ENCODE measurements at places on chromosomes 5 and 9.

DNA sequence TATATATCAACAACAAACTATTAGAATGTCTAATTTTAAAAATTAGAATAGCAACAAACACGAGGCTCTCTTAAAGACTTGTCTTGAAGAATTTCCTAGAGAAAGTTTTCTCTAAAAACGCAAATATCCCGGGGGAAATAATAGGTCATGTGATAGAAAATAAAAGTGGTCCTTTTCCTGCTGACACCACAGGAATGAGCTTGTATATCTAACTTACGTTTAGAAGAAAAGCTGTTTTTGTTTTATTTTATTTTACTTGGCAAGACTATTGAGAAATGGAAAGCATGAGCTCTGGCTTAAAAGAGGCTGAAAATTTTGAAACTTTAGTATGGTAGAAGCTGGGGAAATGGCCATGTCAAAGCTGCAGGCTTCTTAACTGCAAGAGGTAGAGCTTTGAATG lies 465.0 kb downstream of the AGTPBP1 start:
- no peak for DNase-seq

- no peak for DNase-seq
These were observed at the start of gene GPR151 for GRCh38 chr5:146516151-146516475. Gene GPR151, minus strand, starts transcription at chr5:146516190. Its CDS starts 77 bp downstream, at chr5:146516113.

DNA sequence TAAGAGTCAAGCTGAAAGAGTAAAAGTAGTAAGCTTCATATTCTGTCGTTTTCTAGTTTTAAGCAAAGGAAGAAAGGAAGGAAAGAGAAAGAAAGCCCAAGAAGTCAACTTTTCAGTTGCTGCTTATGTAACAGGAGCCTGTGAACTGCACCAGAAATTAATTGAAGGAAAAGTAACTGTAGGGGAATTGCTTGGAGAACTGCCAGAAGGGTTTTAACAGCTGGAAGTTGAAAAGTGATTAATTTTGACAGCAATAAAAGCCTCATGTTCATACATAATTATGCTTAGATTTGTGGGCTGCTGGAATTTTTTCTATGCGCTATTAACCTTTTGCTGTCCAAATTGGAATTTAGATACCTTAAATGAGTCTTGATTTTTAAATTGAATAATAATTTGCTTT lies 255.7 kb downstream of the ENC1 start:
- no peak for DNase-seq

- no peak for DNase-seq
These were observed 150.3 kb downstream of the AUH start for GRCh38 chr9:91211414-91211813.

DNA sequence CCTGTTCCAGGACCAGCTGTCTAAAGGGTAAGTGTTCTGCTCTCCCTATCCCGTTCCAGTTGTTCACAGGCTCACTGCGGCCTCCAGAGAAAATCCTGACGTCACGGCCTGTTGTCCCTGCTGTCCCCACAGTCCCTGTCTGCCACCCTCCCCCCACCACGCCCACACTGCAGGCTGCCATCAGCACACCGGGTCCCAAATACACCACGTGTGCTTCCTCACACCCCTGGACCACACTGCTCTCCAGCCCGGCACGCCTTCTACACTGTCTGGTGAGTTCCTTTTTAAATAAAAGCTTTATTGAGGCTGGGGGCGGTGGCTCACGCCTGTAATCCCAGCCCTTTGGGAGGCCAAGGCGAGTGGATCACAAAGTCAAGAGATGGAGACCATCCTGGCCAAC lies 88.3 kb upstream of the RUFY1 start:
- no peak for DNase-seq

DNA sequence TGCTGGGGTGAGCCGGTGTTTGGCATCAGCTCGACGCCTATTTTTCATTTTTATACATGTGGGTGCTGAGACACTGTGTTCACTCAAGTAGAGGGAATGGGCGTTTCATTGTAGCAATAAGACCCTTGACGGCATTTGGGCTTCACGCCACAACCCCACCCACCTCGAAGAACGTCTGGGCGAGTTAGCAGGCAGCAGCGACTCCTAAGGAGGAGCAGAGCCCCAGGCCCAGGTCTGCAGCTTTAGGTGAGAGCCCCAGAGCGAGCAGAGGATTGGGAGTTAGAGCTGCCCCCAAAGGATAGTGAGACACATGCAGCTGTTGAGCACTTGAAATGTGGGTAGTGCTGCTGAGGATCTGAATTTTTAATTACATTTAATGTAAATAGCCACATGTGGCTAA lies 1.6 kb upstream of the ZFP62 start:
- no peak for DNase-seq

- DNase-seq, result peak; percentile 24
These were observed 1.4 kb downstream of the ZFR start for GRCh38 chr5:32443145-32443540.

- no peak for DNase-seq
These were observed 86.0 kb downstream of the PAX5 start for GRCh38 chr9:36948051-36948450.

DNA sequence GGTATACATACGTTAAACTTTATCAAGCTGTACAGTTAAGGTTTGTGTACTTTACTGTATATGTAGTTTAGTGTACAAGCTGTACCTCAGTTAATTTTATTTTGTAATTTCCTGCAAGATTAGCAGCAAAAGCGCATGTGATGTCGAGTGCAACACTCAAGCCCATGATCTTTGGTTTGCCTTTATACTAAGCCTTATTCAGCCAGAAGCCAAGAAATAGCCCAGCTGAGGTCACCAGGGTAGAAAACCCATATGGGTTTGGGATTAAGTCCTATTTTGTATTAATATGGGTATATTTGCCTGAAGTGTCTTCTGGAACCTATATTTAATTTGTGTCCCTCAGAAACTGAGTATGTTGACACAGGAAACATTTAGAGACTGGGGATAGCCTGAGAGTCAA lies 59.3 kb downstream of the ZFAND5 start:
- DNase-seq, result no peak

DNA sequence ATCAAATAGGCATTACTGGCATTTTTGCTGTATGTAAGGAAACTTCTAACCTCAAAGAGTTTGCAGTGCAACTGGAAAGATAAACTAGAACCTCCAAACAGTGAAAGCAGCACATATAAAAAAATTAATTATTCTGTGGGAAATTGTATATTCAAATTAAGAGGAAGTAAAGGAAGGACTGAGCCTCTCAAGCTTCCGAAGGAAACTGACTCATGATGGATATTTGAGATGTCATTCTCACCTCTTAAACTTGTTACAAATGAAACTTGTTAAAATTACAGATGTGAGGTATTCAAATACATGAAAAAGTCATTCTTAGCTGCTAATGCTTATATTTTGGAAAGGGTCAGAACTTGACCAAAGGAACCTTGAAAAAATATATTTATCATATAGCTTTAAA lies 538.7 kb downstream of the PDE4D start:
- no peak for DNase-seq

DNA sequence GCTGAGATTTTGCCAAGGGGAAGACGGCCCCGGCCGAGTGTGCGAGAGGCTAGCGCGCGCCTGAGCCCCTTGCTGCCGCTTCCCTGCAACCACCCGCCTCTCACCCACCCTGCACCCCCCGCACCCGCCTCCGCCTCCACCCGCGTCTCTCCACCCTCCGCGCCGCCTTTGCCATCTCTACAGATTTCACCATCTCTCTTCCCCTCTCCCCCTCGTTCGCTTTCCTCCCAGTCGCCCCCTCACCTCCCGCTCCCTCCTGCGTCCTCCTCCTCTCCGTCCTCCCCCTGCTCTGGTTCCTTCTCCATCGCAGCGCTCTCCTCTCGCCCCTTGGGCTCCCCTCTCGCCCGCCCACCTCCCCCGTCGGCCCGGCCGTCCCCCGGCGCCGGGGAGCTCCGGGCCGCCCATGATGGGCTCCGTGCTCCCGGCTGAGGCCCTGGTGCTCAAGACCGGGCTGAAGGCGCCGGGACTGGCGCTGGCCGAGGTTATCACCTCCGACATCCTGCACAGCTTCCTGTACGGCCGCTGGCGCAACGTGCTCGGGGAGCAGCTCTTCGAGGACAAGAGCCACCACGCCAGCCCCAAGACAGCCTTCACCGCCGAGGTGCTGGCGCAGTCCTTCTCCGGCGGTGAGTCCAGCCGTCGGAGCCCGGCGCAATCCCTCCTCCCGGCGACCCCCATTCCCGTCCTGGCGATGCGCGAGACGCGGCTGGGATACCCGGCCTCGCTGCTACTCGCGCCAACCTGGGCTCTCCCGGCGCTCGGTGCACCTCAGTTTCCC lies at the start of gene PRDM12:
Gene PRDM12, plus strand, starts transcription at position 344 of the 778 bp plus-strand sequence. Its CDS starts 60 bp downstream, at position 404.
- no peak for DNase-seq

DNA sequence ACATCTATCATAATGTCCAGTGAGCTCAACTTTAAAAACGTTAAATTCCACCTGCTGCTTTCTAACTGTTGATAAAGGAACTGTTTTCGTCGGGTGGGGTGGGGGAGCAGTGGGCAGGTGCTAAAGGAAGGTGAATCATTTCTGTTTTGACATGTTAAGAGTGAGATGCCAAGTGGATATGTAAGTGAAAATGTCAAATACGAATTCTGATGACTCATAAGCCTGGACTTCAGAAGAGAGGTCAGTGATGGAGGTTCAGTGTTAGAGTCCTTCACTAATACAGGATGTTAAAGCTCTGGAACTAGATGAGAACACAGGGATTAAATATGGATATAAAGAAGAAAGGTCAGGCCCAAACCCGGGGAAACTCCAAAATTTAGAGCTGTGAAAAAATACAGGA lies 617.9 kb upstream of the CTNND2 start:
- DNase-seq, result no peak

- no peak for DNase-seq
These were observed 53.2 kb downstream of the C5orf22 start for GRCh38 chr5:31585166-31585894.

GRCh38 chr9:98894171-98894570 lies 49.5 kb upstream of the COL15A1 start:
- DNase-seq, result no peak

DNA sequence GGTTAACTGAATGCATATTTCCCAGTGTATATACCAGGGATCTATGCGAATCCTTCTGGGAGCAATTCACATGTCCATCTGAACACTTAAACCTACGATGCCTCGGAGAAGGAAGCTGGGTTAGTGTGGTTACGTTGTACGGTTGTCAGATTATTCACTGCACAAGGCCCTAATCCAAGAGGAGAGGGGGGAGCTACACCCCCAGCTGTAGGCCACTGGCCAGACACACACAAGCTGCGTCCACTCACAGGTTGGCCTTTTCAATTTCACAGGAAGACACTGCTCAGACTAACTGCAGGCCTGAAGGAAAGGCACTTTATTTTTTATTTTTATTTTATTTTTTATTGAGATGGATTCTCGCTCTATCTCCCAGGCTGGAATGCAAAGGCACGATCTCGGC lies 184.5 kb upstream of the GNA14 start:
- no peak for DNase-seq

GRCh38 chr5:40485021-40485998 lies 194.4 kb upstream of the PTGER4 start:
- DNase-seq, result no peak

DNA sequence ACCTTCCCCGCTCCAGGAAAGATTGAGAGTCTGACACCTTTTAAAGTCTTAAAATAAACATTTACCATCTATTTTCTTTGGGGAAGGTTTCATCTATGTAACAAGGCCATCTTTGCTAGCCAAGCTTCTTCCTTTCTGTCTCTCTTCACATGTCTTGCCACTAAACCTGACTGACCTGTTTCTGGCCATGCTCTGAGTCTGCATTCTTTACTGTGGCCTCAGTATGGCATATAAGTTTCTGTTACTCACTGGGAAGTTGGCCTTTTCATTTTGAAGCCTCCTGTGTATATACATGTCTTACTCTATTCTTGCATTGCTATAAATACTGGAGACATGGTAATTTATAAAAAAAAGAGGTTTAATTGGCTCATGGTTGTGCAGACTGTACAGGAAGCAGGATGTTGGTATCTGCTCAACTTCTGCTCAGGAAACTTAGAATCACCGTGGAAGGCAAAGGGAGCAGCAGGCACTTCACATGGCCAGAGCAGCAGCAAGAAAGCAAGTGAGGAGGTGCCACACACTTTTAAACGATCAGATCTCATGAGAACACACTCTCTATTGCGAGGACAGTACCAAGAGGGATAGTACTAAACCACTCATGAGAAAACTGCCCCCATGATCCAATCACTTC lies 48.1 kb downstream of the KCNV2 start:
- DNase-seq, result no peak

- DNase-seq, result no peak
These were observed 24.0 kb downstream of the HSD17B4 start for GRCh38 chr5:119476341-119476740.

DNA sequence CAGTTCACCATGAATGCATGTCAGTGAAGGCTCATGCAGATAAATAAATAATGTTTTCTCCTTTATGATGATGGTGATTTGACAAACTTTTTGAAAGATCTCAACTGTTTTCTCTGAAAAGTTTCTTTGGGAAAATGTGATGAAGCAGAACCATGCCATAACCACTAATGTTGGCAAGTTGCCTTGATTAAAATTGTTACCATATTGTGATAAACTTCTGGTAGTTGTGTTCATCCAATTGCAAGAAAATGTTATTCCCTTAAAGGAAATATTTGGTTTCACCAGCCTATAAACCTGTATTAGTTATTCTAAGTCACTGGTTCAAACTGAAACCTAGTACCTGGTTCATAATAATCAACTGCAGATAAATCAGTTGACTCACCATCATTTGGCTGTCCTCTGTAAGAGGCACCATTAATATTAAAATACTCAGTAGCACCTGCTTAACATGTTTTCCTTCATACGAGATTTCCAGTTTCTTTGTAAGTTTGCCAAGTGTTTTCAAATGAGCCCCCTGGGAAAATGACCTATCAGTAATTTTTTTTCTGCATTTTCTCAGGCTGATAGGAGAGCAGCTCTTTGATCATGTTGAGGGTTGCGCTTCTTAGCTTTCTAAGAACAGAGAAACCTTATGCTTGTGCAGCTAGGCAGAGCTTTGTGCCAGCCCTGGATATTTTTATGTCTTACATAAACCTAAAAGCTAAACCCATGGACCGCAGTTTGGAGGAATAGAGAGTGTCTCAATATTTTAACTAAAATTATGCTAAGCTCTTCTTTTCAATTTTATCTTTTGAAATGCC lies 88.0 kb downstream of the LURAP1L start:
- DNase-seq, result no peak
